Stimulated activated CD8-positive, alpha-beta memory T cell treated with anti-CD3 and anti-CD28 coated beads, Interleukin-7, amount 100 ng/mL, for 4 hours (primary cell): ENCODE measurements at places on chromosomes 12 and 14.

GRCh38 chr12:127881371-127882140, 385.4 kb upstream of the TMEM132C start:
- no peak for DNase-seq

- DNase-seq: no peak
Measured at GRCh38 chr12:62789851-62790250, 145.1 kb downstream of the PPM1H start.

DNA sequence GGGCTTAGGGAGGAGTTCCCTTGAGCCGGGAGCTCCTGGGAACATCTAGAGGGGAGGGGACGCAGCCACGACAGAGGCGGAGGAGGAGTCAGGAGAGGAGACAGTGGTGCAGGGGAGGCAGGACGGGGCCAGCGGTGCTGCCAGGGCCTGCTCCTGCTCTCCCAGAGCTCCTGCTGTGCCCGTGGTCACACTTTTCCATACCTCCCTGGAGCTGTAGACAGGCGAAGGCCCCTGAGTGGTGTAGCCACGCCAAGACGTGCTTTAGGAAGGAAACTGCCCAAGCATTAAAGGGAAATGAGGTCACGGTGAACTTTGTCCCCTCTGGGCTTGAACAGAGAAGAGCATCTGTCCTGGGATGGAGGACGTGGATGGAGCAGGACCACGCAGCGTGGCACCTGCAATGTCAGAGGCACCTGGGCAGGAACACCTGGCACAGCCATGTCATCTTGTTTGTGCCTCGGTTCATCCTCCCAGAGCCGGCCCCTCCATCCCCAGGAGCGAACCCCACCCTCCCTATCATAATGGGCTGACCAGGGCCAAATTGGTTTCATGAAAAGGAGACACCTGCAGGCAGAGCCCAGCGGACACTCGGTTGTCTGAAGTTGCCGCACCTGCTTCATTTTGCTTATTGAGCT, 239.5 kb upstream of the SFSWAP start:
- DNase-seq: no peak

GRCh38 chr12:54265364-54265812, 14.5 kb downstream of the CBX5 start:
- DNase-seq: no peak

DNA sequence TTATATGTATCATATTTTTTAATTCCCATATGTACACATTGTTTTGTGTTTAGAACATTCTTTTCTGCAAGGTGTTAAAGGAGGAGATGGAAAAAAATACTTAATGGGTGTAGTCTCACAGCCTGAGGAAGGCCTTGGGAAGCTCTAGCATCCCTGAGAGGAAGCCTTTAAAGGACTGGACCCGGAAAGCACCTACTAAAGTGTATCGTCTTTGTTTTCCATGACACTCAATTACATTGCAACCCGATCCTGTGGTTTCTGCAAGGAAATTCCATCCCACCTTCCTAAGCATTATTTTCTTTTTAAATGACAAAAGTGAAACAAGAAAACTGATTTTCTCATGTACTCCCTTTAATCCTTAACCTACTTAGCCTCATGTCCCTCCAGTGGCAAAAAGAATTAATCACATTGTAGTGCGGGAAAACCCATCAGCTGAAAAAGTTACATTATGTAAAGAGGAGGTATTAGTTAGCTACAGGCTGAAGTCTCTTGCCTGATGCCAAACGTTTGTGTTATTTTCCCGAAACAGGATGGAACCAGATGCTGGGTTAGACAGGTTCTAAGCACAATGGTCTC, 147.8 kb upstream of the CPSF6 start:
- no peak for DNase-seq

GRCh38 chr12:71710276-71711125, 24.6 kb downstream of the TMEM19 start:
- no peak for DNase-seq

DNA sequence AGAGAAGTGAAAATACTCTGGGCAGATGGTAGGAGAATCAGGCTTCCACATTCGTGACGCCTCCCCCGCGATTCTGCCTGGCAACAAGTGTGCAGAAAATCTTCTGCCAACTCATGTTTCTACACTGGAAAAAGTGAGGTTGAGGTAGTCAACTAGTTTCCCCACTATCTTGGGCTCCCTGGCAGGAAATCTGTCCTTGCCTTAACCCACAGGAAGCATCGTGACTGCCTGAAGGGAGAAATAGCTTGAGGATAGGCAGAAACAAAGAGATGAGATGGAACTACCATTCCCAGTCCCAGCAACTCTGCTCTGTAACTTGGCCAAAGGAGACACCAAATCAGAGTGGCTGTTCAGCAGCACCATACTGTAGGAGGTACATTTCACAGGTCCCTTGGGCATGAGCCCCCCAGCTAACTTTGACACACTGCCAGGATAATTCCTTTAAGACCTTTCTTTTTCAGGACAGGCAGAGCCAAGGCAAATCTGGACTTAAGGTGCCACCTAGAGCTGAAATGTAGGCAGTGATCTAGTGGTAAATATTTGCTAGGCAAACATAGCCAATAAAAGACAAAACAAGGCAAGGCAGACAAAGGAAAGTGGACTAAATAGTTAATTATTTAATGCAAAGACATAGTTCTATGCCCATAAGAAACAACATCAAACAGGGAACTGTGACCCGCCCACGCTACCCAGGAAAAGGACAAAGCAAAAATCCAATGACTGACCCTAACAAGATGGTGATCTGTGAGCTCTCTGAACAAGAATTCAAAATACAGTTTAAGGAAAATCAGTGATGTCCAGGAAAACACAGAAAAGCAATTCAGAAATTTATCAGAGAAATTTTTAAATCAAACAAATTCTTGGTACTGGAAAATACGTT, 205.1 kb downstream of the PTPRO start:
- DNase-seq: no peak

- no peak for DNase-seq
Measured at GRCh38 chr14:74630881-74631690, 19.0 kb upstream of the LTBP2 start.

GRCh38 chr12:30976206-30976605, 49.7 kb downstream of the TSPAN11 start:
- no peak for DNase-seq

DNA sequence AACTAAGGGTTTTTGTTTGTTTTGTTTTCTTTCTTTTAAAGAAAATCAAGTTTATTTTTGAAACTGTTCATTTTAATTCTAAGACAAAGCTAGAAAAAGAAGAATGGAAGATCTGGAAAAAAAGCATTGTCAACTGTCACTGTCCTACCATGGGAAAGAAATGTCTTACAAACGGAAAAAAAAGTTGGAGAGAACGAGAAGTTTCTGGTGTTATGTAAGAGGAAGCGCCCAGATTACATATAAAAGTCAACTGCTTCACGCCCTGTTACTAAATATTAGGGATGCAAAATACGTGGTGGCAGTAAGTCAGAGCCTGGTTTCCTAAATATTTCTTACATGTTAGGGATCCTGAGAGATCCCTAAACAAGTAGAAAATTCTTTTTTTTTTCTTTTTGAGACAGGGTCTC, 14.3 kb upstream of the FBXL14 start:
- DNase-seq: no peak

- no peak for DNase-seq
Measured at GRCh38 chr14:84894254-84894653, 635.7 kb upstream of the FLRT2 start.
